ENCODE measurements at places on chromosomes 16 and 17. TPM values are rescaled to one million over a fixed set of nuclear protein-coding genes. Genes with fewer than 3 reads are reported as not detected.
A peak's percentile ranks its signal among the peaks of the same experiment; 100 is the strongest.

GRCh38 chr17:16877099-16877498 is 94.8 kb downstream of the TNFRSF13B start:
- DNase-seq, result peak; percentile 8

- DNase-seq, result peak; percentile 35
These were observed 3.6 kb downstream of the SCRN2 start for GRCh38 chr17:47837401-47838039.

DNA sequence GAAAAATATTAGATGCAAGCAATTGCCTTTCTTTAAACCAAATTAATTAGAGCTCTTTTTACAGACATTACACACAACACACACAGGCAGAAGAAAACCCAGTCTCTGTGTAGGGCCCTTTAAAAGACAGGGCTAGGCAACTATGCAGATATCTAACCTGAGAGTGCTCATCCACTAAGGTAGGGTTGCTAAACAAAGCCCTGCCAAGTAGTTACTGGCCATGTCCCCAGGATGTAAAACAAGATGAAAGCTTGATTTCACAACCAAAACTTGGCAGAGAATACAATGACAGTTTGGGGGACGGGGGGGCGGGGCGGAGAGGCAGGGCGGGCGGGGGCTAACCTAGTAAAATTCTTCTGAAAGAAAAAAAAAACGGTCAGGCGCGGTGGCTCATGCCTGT is 669.0 kb upstream of the CA10 start:
- DNase-seq, result no peak

GRCh38 chr17:50544516-50544915 is 2.5 kb upstream of the SPATA20 start:
- DNase-seq, result no peak

DNA sequence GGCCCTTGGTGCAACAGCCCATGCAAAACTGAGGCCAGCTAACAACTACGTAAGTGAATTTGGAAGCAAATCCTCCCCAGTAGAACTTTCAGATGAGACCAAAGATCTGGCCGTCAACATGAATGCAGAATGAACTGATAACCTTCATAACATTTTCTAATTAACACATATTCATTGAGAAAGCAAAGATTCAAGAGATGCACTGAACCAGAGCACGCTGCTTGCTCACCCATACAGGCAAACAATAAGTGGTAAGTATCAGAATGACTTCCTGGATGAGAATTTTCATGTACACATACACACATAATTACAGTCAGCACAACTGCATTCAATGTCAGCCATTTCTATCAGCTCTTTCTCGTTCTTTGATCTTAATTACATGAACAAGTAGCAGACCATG is 30.6 kb downstream of the XYLT1 start:
- DNase-seq, result no peak

DNA sequence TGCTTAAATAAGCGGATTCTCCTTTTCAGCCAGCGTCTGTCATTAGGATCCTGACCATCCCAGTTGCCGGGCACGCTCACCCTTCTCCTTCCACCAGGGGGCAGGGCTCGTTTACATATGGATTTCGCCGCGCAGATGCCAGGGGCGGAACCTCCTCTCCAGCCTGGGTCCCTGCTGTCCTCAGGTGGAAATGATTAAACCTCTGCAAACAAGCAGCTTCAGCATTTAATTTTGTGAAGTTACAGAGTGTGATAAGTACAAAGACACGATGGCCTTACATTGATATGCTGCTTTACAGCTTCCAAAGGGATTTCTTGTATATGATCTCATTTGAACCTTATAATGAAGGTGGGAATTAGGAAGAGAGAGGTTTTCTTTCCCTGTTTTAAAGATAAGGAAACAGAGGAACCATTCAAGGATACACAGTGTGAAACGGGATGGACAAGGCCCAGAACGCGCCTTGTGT is 3.9 kb upstream of the KRT28 start:
- DNase-seq, result peak; percentile 90

- DNase-seq, result no peak
These were observed 291.7 kb downstream of the CEP112 start for GRCh38 chr17:65900216-65900615.

GRCh38 chr17:67574658-67575293 is 143.0 kb upstream of the NOL11 start:
- DNase-seq, result peak; percentile 3

- DNase-seq, result no peak
These were observed 323.0 kb downstream of the KCNJ2 start for GRCh38 chr17:70492368-70492767.

MCRIP2 gene
- 22.4 TPM for polyA plus RNA-seq

GRIN2C gene
- not detected for polyA plus RNA-seq

KRT37 gene
- polyA plus RNA-seq, result not detected

CSF3 gene
- not detected for polyA plus RNA-seq

Measured in GM23248 (cell line).